ENCODE measurements at places on chromosomes 2 and 18.

GRCh38 chr18:52150050-52150449, 189.9 kb upstream of the DCC start:
- DNase-seq = no peak

DNA sequence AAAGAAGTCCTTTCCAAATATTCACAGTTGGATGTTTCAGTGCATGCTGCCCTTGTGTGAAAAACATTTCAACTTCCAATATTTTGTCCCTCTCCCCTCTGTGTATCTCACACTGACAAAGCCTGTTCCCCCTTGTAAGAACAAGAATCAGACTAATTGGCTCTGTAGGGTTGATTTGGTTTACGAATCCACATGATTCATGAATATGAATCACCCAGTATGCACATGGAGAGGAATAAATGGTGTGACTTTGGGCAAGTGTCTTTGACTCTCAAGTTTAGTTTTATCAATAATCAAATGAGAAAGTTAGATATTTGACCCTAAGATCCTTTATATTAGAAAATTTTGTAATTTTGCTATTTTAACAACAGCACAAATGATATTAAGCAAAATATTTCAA, 9.3 kb upstream of the CDH20 start:
- DNase-seq = no peak

DNA sequence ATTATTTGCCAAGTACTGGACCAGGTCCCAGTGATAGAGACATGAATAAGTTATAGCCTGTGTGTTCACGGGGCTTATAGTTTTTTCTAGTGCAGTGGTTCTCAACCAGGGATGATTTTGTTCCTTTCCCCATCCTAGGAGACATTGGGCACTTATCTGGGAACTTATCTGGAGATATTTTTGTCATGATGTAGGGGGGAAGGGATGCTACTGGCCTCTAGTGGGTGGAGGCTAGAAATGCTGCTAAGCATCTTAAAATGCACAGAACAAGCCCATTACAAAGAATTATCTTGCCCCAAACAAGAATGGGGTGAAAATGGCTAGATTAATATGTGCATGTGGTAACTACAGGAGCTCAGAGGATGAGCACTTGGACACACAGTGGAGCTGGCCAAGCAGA, 75.2 kb downstream of the KLHL29 start:
- DNase-seq = peak; percentile 37

- DNase-seq = no peak
These were observed 23.7 kb downstream of the MSGN1 start for GRCh38 chr2:17839959-17840358.

DNA sequence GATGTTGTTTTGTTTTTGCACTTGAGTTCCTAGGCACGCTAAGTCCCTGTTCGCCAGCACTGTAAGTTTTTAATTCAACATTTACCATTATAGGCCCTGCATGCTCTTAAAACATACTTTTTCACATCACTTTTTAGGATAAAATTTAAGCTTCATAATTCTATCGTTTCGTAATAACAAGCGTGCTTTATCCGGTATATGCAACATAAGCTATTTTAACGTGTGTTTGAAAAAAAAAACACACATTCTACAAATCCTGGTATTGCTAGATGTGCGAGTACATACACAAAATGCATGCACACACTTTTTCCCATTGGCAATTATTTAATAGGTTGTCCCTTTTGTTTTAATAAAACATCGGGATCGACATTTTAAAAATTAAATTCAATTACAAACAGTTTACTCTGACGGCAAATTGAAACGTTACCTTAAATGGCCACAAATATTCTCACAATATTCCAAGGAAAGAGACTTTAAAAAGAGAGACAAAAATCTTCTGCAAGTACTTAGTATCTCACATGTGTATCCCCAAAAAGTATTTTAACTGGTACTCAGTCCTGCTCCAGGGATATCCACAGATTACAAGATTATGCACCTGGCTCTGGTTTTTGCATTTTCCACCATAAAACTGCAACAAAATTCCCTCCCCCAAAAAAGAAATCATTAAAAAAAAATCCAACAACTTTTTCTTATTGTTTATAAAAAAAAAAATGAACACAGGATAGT, 1.0 kb upstream of the TCF4 start:
- no peak for DNase-seq

- DNase-seq = no peak
These were observed 37.6 kb upstream of the ARL4C start for GRCh38 chr2:234534515-234534914.

GRCh38 chr2:149488706-149489440, 98.7 kb downstream of the MMADHC start:
- DNase-seq = no peak

DNA sequence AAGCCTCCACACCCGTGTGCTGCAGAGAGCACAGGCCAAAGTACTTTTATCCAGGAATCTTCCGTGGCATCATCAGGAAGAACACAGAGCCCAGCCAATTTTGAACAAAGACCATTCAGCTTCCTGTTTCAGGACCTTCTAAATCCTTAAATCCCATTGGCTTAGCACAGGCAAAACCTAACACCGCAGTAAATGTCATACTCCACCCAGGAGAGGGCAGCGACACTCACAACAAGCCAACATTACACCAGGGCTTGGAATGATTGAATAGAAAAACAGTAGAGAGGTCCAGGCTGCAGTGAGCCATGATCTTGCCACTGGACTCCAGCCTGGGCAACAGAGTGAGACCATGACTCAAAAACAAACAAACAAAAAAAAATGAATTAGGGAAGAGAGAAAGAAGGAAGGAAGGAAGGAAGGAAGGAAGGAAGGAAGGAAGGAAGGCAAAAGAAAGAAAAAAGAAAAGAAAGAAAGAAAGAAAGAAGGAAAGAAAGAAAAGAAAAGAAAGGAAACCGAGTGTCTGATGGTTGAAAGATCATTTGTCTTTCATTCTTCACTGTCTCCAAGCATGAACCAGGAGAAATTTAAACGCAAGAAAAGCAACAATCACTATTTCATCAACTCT, 144.6 kb upstream of the SATB2 start:
- DNase-seq = peak; percentile 42

DNA sequence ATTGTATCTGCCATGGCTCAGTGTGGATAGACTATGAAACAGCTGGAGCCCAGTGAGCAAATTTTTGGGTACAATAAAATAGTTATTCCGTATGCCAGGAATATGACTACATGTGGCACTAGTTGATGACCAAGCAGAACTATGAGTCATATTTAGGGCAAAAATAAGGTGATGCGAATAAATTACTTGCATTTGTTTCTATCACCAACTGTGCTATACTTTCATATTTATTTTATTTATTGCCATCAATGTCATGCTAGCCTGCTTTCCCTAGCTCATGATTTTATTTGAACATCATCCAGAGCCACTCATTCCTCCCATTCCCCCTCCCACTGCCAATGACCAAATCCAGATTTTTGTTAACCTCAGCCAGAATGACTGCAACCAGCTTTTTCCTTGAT, 13.3 kb upstream of the FAP start:
- DNase-seq = no peak

- DNase-seq = no peak
These were observed 67.6 kb upstream of the STAT1 start for GRCh38 chr2:191081411-191082155.

GRCh38 chr2:205047273-205047839, 502.1 kb downstream of the PARD3B start:
- DNase-seq = no peak

- peak; percentile 27 for DNase-seq
These were observed 22.9 kb upstream of the ABCA12 start for GRCh38 chr2:215161301-215161829.

DNA sequence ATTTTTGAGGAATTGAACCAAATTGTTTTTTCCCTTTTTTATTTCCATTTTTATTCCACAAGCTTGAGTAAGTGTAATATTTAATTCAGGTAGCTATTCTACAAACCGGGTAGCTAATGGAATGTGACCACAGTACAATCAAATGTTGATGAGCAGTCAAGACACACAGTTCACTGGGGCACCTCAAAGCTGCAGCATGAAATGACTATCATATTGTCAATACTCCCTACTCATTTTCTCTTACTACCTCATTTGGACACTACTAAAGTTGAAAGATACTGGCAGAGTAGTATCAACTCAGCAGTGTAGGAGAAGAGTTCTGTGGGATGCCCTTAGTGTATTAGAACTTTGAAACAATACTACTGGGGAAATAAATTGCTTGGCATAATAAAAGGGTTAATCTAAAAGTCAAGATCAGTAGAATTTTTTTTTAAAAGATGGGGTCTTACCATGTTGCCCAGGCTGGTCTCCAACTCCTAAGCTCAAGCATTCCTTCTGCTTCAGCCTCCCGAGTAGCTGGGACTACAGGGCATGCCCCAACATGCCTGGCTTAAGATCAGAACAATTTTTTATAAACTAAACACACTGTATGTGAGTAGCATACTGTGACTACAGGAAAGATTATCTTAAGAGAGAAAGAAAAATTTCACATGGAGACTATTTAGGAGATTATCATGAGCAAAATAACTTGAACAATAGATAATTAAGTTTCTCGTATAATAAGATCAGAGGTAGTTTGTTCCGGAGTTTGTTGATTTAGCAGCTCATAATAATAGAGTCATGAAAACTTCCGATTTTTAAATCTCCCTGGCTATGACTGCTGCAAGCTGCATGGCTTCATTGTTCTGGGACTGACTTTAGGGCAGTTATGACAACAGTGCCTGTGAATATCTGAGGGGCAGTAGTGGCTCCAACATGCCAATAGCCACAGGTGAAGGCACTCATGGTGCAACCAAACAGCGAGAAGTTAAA, 43.7 kb downstream of the MYO3B start:
- DNase-seq = no peak

GRCh38 chr2:191512216-191512835, 165.6 kb upstream of the NABP1 start:
- no peak for DNase-seq

- DNase-seq = no peak
These were observed 130.9 kb downstream of the TMEM17 start for GRCh38 chr2:62375113-62375420.

- DNase-seq = no peak
These were observed 453.4 kb upstream of the SLC14A2 start for GRCh38 chr18:45161850-45162249.

DNA sequence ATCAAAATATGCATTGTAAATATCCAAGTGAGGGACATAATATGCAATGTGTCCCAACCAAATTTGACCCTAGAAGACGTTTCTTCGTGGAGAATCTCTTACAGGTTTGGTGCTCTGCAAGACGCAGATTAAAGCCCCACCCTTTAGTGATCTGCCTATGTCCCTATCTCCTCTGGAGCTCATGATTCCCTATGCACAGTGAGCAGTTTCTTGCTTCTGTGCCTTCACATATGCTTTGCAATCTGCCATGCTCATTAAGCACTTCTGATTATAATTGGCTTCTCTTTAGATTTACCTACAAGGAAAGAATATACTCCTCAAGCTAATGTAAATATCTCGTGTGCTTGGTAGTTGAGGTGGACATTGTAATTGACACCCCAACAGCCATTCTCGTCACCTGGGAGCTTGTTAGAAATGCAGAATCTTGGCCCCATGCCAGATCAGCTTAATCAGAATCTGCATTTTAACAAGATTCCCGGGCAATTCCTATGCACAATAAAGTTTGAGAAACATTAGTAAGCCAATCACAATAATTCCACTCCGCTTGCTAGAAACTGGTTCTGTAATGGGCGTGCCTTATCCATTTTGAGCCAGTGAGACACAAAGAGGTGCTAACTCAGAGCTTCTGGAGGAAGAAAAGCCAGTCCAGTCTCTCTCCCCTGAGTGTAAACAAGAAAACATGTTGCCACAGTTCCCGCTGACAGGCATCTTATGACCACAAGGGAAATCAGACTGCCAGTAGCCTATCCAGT, 2.8 kb upstream of the PUM2 start:
- no peak for DNase-seq

DNA sequence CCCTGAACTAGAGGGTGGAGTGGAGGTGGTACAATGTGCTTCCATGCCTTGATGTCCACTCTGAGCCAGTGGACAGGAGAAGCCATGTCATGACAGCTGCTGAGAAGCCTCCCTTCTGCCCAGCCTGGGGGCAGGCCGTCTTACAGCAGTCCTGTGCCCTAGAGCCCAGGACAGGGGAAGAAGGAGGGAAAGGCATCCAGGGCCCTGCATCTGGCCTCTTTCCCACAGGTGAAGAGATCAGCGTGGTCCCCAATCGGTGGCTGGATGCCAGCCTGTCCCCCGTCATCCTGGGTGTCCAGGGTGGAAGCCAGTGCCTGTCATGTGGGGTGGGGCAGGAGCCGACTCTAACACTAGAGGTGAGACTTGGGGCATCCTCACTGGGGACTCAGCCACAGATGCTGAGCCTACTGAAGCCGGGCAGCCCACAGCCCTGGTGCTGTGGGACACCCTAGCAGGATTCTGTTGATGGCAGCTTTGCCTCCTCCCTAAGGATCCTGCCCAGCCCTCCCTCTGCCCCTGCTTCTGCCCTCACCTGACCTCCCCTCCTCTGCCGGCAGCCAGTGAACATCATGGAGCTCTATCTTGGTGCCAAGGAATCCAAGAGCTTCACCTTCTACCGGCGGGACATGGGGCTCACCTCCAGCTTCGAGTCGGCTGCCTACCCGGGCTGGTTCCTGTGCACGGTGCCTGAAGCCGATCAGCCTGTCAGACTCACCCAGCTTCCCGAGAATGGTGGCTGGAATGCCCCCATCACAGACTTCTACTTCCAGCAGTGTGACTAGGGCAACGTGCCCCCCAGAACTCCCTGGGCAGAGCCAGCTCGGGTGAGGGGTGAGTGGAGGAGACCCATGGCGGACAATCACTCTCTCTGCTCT, 3.1 kb downstream of the IL36RN start:
- DNase-seq = no peak

DNA sequence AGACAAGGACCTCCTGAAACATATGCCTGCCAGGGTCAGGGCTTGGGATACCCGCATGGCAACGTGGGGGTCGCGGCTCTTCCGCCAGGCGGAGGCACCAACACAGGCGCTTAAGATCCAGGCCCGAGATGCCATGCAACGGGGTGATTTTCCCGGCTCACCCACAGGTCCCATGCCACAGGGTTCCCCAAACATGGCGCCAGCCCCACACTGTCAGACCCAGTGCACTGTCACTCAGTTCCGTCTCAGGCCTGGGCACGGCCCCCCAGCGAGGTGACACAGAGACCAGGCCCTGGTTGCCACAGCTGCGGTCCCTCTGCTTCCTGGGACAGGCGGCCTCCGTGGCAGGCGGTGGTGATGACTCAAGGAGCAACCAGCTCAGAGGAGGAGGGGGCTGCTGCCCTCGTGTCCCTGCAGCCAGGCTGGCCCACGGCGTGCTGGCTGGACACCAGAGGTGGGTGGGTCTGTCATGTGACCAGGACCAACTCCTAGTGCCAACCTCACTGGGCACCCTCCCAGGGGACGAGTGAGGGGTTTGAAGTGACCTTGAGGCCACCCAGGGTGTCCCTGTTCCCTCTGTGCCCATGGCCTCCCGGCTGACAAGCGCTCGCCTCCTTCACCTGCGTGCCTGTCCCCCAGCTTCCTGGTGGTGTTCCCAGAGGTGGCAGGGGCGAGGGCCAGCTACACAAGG, 4.9 kb downstream of the PDCD1 start:
- DNase-seq = peak; percentile 67

- DNase-seq = no peak
These were observed 251.5 kb downstream of the GPD2 start for GRCh38 chr2:156687715-156688114.

GRCh38 chr18:2625217-2625616, 30.3 kb upstream of the SMCHD1 start:
- no peak for DNase-seq
